ENCODE measurements at places on chromosomes 2 and 18.

DNA sequence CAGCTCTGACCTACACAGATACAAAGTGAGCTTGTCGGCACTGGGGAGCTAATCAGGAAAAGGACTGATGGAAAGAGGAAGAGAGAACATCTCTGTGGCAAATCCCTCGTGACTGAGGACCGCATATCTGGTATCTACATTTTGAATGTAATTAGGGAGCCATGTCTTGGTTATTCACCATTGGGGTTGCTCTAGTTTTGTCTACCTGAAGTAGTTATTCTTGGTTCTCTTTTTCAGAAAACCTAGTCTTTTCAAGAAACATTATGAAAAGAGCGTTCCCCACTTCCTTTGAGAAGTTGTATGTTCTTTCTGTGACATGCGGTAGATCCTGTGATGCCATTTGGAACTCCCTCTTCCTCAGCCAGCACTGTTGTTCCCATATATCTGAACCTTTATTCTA is 104.4 kb downstream of the DOCK10 start:
- no peak for DNase-seq

DNA sequence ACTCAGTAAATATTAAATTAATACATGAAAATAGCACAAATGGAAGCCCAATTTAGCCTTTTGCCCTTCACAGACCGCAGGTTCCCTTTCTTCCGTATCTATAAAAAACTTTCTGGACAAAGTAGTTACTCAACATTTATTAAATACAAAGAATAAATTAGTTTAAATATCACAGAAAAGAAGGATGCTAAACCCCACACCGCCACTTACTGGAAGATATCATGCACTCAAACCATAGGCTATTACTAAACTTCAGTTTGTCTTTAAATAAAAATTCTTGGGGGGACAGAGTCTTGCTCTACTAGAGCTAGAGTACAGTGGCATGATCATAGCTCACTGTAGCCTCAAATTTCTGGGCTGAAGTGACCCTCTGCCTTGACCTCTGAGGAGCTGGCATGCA is 120.7 kb upstream of the FHL2 start:
- no peak for DNase-seq

GRCh38 chr2:3952866-3953516 is 249.6 kb downstream of the DCDC2C start:
- no peak for DNase-seq

DNA sequence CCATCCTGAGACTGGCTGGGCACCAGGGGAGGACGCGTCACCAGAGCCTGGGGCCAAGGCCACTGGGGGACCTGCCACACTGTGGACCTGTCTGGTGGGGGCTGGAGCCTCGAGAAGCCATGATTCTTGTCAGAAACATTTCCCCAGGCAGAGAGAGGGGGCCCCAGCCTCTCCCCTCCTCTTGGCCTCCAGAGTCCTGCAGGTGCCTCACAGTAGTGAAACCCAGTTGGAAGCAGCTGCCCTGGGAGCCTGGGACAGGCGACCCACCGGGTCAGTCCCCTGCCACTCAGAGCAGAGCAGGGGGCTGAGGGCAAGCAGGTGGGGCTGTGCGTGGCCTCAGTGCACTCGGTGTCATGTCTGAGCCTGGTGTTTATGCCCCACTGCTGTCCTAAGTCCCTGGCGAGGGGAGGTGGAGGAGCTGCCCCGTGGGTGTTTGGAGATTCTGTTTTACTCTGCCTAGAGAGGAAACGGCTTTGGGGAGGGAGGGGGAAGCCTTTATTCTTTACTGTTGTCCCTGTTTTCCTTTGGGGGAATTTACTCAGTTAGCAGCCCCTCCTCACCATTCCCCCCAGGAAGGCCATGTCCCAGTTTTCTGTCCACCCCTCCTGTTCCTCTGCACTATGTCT is 7.7 kb downstream of the OXER1 start:
- DNase-seq, result no peak

DNA sequence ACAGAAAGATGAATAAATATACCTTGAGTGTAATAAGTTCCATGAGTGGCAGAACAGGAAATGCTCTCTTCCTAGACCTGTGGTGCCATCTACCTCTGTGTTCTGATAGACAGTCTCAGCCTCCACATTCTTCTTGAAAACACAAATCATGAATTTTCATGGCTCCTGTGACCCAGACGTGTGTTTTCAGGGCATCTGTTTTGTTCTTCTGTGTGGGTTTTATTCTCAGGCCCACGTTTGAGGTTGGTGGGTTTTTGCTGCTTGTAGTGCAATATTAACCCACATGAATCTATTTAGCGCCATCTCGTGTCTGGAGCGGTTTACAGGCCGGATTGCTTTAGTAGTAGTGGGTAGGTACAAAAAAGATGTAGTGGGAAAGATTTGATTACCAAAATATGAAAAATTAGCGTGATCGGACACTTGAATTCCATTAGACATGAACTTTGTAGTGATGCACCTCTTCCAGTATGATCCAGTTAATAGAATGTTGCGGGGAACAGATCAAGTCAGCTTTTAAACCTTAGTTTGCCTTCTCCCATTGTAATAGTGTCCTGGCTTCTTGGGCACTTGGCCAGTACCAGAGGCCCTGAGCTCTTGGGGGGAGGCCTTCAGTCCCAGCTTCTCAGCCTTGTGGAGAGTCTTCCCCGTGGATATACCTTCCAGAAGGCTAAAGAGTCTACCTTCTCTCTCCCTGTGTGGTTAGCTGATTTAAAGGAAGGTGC is 256.5 kb downstream of the TPGS2 start:
- no peak for DNase-seq

Measured in posterior cingulate gyrus (tissue), 11 donors.